Spinal cord (tissue), 10 donors: ENCODE measurements at places on chromosomes 11 and 22.

GRCh38 chr11:12139144-12139881, 28.9 kb downstream of the MICAL2 start:
- DNase-seq: no peak

DNA sequence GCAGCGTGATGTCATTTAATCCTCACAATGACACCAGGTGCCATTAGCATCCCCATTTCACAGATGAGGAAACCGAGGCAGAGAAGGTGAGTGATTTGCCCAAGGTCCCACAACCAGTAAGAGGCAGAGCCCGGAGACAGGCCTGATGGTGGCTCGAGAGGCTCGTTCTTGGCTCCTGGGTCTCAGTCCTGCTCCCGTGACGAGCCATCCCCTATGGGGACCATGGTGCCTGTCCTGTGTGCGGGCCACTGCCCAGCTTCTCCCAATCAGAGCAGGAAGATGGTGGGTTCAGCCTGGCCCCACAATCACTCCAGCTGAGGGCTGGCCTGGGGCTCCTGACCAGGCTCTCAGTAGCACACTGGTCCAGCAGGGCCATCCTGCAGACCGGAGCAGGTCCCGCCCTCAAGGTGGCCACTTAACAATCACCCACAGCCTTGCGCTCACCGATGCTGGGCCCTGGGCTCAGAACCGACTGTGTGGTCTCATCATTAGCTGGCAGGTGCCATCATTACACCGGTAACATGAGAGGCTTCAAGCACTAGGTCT, 3.6 kb downstream of the ALDH3B1 start:
- no peak for DNase-seq

GRCh38 chr11:64857485-64857884, 13.0 kb upstream of the CDC42BPG start:
- DNase-seq: no peak

- no peak for DNase-seq
These were observed 3.7 kb downstream of the ILK start for GRCh38 chr11:6607190-6607795.

- DNase-seq: no peak
These were observed 86.5 kb upstream of the HTATIP2 start for GRCh38 chr11:20277014-20277413.

- DNase-seq: no peak
These were observed 21.8 kb upstream of the WNT7B start for GRCh38 chr22:45998638-45999378.

DNA sequence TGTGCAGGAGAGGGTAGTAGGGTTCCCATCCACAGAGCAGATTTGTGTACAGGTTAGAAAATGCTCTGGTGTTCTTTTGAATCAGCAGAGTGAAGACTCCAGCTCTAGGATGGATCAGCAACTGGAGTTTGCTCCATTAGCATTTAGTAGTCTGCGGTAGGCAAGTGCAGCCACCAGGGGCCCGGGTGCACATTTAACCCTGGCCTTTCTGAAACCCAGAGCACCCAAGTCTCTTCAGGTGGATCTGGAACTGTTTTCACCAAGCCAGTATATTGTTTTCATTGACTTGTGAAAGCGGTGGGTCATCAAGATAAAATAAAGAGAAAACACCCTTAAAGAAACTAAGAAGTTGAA, 100.8 kb upstream of the CLPB start:
- no peak for DNase-seq

GRCh38 chr22:28230671-28231070, 311.6 kb upstream of the PITPNB start:
- DNase-seq: no peak

DNA sequence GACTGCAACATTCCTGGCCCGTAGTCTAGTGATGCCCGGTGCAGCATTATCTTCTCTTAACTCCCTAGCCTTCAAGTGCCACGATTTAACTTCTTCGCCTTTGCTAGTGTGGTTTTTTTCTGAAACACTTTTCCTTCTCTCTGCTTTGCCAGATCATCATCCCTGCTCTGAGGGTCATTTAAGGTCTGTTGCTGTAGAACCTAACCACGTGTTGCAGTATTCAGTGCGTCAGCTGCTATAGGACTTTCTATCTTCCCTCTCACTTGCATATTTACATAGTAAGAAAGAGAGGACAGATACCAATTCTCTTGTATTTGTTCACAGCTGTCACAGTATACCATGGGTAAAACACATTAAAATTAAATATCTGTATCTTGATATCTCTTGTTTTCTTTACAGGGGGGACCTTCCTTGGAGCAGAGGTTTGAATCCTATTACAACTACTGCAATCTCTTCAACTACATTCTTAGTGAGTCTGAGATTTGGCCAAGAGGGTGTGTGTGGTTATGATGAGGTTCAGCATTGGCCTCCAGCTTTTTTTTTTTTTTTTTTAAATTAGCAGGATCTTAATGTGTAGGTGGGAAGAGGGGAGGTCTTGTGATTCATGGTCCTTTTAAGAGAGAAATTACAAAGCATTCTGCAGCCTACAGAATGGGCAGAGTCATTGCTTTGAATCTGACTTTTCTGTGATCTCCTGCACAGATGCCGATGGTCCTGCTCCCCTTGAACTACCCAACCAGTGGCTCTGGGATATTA, 13.5 kb downstream of the EIF3L start:
- DNase-seq: no peak

DNA sequence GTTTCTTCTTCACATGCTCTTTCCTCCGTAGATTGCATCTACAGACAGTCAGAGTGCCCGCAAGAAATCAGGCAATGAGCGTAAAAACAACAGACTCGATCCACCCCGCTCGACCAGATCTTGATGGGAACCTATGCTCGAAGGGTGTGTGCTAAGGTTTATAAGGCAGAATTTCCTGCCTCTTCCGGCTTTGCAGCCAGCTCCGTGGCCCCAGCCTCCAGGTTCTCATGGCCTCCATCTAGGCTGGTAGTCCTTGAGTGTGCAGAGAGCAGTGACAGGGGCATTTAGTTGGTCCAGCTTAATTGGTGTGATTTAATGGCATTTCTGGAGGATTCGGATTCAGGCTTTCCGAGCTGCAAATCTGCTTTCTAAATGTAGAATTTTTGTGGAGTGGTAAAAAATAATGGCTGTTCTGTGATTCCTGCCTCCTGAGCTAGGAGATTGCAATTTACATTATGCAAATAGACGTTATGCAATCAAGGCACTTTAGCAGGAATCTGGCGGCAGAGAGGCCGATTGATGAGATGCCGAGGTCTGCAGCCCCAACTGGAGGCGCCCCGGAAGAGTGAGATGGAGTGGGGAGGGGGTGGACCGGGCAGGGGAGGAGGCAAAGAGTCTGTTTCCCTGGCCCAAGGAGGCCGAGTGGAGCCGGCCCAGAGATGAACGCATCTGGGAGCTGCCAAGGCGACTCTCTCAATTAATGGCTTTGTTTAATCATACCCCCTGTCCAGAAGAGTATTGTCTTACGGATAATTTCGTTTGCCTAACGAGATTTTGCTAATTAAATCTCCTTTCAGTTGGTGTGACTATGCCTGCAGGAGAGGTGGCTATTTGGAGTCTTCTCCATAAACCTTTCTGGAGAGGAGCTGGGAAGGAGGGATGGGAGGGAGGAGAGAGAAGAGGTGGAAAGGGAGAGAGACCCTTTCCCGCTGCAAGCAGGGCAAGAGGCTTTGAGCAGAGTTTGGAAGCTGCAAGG, 75.3 kb downstream of the PKNOX2 start:
- no peak for DNase-seq

- DNase-seq: no peak
These were observed 8.4 kb upstream of the OR10A3 start for GRCh38 chr11:7949934-7950333.

DNA sequence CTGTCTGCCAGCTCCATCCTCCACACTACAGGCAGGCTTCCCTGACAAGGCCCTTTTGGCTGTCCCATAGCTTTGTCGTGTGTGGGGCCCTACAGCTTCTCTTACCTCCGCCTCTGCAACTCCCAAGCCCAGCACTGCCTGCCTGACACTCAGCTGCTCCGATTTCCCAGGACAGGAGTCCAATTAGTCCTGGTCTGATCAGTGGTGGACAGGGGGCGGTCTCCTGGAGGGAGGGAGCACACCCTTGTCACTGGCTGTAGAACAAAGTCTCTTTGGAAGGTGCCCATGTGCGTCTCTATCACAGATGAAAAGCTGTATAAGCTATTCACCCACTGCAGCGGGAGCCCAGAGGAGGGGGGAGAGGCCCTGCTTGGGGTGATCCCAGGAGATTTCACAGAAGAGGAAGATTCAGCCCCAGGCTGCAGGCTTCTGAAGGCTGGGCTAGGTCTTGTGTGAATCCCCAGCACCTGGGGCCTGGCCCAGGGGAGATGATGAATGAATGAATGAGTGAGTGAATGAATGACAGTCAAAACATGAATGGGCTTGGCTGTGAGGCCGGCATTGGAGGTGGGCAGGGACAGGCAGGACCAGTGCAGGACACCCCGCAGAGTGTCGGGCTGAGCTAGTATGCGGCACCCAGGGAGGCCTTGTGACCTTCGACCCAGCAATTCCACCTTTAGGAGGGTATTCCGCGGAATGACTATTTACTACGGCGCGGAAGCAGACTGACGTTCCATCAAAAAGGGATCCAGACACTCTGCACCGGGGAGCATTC, 142.4 kb downstream of the CACNA1I start:
- no peak for DNase-seq

DNA sequence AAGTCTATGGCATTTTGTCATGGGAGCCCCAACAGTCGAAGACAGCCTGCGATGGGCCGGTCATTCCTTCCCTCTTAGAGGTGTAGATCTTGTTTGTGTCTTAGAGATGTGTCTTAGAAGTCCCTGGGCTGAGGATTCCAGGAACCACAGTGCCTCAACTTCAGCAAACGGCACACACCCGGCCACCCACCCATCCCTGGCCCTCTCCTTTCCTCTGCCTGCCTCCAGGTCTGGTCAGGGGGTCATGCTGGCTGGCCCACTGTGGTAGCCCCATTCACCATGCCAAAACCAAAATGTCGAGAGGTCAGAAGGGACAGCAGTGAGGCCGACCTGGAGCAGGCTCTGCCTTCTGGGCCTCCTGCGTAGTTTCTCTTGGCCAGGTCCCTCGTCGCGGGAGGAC, 857.9 kb downstream of the TBC1D22A start:
- no peak for DNase-seq

DNA sequence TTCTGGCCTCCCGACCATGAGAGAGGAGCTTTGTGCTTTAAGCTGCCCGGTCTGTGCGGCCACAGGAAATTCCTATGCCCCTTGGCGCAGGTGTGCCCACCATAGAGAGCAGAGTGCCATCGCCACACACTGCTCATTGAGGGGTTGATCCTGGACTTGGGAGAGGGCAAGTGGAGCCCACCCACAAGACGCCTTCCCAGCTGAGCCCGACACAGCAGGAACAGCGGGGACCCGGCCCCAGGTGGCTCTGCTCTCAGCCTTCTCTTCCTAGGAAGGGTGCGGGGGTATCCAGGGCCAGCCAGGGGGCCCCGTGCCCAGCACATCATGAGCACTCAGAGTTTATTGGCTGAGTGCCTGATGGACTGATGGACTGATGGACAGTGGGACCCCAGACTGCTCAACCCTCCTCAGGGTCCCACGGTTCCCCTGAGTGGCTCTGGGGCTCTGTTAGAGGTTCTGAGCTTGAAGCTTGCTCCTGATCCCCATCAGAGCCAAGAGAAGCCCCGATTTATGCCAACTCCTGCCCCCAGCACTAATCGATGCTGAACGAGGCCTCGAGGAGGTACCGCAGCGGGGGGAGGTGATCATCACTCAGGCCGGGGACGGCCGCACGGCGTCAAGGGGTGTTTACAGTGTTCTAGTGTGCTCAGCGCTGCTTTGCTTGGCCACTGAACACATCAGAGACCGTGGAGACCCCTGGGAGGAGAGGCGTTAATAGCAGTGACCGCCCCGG, 13.5 kb upstream of the MRGPRD start:
- DNase-seq: no peak

DNA sequence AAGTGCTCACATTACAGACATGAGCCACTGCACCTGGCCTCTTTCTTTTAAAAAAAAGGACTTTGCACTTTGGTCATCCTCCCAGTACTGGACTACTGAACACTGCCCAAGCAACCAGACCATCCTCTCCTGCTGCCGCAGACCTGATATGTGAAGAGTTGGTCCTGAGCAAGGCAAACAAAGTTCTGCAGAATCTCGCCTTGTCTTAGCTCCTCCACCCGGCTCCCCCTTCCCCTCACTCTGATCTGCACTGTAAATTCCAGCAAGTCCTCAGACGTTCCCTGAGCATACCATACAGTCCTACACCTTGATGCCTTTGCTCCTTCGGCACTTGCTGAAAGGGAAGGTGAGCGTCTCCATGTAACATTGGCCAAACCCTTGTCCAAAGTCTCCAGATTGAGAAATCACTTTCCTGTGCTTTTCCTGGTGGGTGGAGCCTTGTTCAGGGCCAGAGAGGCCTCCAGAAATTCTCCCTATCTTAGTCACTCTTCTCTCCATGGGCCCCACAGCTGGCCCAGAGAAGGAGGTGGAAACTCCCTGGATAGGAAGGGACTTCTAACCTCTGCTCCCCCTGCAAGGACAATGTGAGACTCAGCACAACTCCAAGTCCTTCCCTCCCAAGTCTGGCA, 47.0 kb upstream of the TIMP3 start:
- DNase-seq: no peak

GRCh38 chr11:85232559-85232958, 394.6 kb downstream of the DLG2 start:
- DNase-seq: no peak

GRCh38 chr11:72617080-72617762, 57.0 kb downstream of the PDE2A start:
- DNase-seq: no peak

- no peak for DNase-seq
These were observed 235.4 kb upstream of the SESN3 start for GRCh38 chr11:95466416-95466815.

DNA sequence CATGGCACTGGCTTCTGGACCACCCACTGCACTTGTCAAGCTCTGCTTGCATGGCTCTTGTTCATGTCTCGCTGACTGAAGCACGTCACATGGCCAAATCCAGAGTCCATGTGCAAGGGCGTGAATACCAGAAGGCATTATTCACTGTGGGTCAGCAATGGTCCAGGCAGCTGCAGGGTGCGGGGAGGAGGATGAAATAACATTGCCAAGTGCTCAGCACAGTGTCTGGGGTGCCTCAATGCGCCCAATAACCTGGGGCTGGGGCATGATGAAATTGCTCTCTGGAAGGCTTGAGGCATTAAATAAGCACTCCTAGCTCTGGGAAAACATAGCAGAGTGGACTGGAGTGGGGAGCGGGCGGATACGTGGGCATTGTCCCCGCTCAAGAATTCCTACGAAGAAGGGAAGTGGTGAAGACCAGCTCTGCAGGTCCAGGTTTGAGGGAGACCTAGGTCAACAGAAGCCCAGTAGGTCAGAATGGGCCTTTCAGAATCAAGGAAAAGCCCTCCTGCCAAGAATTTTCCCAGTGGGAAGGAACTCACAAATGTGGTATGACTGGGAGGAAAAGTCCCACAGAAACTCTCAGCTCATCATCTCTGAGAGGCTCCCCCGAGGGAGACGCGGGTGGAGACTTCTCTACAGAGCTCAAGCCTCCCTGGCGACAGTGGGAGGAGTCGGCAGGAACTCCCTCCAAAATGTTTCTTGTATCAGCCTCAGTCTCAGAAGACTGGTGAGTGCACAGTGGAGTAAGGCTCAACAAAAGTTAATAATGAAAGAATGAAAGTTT, 15.3 kb upstream of the ACCSL start:
- no peak for DNase-seq

- no peak for DNase-seq
These were observed 160.2 kb downstream of the KIRREL3 start for GRCh38 chr11:126840201-126840886.

- no peak for DNase-seq
These were observed 130.0 kb upstream of the NTM start for GRCh38 chr11:131240421-131240820.

GRCh38 chr11:103067118-103067517, 24.8 kb downstream of the DCUN1D5 start:
- DNase-seq: no peak

GRCh38 chr11:128330203-128330602, 257.2 kb downstream of the ETS1 start:
- no peak for DNase-seq

- DNase-seq: no peak
These were observed 722 bp upstream of the KRTAP5-2 start for GRCh38 chr11:1598816-1599215.
